ENCODE measurements at places on chromosomes 13 and 19.

- DNase-seq: no peak
Observed at GRCh38 chr13:57640607-57641006, 9.1 kb downstream of the PCDH17 start.

DNA sequence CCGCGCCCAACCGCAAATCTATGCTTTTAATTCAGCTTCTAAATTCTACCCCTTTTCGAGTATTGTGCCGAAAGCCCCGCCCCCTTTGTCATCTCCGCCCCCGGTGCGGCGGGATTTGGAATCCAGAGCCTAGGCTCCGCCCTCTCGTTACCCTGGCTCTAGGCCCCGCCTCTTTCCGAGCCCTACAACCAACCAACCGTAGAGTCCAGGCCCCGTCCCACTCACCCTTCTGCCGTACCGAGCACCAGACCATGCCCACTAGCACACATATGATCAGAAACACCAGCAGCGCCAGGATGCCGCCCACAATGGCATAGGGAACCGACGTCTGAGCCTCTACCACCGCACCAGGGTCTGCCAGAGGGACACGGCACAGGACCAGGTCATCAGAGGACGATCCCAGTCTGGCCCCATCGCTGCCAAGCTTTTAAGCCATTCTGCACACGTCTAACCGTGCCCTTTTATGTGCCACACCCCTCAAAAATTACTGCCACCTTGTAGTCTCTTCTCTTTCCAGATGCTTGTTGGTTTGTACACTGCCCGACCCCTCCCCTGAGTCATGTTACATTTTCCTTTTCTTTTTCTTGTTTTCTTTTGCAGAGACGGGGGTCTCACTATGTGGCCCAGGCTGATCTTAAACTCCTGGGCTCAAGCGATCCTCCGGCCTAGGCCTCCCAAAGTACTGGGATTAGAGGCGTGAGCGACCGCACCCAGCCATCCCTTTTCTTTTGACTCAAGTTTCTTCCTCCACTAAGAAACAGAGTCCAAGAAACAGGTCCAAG is 4.7 kb upstream of the ZNF428 start:
- DNase-seq: no peak

GRCh38 chr19:52369559-52370340 is at the start of gene ZNF880:
Gene ZNF880, plus strand, starts transcription at chr19:52369923. Its CDS starts 43 bp downstream, at chr19:52369966.
- peak; percentile 92 for DNase-seq

GRCh38 chr13:110224519-110224918 is 82.4 kb downstream of the COL4A1 start:
- DNase-seq: no peak

DNA sequence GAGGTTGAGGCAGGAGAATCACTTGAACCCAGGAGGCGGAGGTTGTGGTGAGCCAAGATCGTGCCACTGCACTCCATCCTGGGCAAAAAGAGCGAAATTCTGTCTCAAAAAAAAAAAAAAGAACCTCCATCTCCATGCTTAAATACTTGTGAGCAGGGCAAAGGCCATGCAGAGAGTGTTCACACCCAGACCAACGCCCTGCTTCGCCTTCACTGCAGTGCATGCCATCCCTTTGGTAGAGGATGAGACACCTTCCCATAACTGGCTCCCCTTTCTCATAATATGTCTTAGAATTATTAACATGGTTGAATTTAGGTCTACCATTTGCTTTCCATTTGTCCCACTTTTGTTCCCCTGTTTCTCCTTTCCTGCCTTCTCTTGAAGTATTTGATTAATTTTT is 15.4 kb downstream of the BBC3 start:
- DNase-seq: no peak

- peak; percentile 58 for DNase-seq
Observed at GRCh38 chr19:7658219-7658686, 10.6 kb upstream of the RETN start.

GRCh38 chr19:58154287-58154678 is 3.7 kb upstream of the ZNF329 start:
- no peak for DNase-seq

DNA sequence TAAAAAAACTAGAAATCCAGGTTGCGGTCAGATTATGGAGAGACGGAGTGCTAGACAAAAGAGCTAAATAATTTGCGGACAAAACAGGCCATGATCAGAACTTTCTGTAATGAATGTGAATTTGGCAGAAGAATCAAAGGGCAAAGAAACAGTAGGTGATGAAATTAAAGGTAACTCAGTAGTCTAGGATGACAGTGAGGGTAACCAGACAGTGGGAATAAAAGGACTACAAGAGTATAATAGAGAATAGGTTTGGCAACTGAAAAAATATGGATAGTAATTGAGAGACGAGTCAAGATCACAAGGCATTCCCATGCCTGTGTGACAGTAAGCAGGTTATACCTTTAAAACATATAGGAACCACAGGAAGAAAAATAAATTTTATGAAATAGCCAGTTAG is 35.9 kb downstream of the CAB39L start:
- no peak for DNase-seq

- no peak for DNase-seq
Observed at GRCh38 chr19:5271145-5271544, 69.5 kb downstream of the PTPRS start.

DNA sequence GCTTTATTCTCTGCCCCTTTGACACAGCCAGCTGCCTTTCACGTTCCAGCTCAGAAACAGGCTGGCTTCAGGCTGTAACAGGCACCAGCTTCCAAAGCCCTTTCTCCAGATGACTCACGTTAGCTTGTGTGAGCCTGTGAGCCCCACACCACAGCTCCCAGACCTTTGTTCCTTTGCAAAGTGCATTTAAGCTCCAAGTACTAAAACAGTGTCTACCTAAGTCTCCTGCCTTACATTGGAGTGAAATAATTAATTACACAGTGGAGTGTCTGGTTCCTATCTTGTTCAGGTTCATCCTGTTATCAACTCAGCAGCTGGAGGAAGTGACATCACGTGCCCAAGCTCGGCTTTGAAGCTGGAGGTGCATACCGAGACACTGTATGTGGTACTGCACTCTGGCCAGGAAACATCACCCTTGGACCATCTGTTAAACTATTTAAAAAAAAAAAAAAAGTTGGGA is 475.8 kb downstream of the FOXO1 start:
- DNase-seq: peak; percentile 68

DNA sequence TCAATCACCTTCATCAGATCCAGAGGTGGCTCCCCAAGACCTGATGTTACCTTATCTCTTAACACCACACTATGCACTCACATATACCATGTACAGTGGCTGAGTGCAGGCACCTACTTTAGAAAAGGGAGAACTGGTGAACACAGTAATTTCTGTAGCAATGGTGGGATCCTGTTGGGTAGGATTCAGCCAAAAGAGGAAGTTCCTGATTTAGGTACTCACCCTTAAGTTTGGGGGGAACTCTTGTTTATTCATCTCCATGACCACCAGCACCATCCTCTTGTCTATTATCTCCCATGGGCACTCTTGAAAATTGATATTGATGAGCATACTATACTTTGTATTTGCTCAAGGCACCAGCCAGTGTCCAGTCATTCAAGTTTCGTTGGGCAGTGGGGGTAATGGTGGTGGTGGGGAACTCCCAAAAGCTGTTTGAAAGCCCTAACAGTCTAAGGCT is 324.4 kb downstream of the LMO7 start:
- no peak for DNase-seq

DNA sequence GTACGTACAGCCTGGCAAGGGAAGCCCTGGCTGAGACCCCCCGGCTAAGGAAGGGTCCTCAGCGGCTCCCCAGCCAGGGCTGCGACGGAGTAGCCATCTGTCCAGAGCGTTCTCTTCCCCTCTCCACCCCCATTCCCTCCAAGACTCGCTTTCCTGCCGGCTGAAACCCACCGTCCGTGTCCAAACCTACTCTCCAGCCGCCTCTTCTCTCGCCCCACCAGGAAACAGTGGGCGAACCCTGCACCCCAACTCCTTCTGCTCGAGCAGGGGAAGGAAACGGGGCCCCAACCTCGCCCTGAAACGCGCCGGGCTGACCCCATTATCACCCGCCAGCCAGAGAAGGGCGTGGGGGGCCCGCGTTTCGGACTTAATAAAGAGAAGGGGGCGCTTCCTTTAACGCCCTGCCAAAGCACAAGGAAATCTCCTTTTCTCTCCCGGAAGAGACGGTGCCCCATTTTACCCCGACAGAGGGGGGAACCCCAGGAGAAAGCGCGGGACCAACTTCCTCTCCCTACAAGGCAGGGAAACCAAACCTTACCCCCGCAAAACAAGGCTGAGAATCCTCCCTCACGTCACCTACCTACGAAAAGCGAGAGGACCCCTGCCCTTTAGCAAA is 2.5 kb downstream of the ZC3H4 start:
- peak; percentile 54 for DNase-seq

- DNase-seq: no peak
Observed at GRCh38 chr19:53787266-53787665, 36.8 kb downstream of the NLRP12 start.

DNA sequence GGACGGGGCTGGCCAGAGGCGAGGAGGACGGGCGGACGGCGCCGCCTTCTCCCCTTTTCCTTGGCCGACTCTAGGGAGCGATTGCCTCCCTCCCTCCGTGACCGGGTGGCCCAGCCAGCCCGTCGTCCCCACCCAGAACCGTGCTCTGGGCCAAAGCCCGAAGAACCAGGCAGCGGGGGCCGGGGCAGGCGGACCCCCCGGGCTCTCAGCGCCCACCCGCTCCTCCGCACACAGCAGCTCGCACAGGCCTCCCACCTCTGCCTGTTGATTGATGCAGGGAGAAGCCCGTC is 9.3 kb upstream of the MARCHF2 start:
- no peak for DNase-seq

DNA sequence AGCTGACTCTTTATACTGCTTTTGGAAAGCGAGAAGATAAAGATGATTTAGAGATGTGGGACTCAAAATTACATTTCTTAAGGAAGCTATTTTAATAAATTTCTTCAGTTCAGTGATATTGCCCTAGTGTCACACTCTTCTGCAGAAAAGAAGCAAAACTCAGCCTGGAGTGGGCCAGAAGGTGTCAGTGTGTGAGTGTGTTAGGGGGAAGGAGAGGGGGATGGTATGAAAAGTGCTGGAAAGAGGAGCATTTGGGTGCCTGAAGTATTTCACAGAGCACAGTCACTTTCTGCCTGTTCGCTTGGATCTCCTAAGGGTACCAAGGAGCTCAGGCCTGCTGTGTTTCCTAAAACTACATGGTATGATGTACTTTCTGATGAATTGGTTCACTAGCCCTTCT is 84.5 kb upstream of the FRY start:
- no peak for DNase-seq

GRCh38 chr19:42468273-42468796 is 25.6 kb upstream of the CXCL17 start:
- DNase-seq: no peak

- no peak for DNase-seq
Observed at GRCh38 chr19:30733826-30734550, 361.8 kb downstream of the ZNF536 start.

- DNase-seq: peak; percentile 85
Observed at GRCh38 chr19:48637948-48638830, 1.0 kb upstream of the DBP start.

DNA sequence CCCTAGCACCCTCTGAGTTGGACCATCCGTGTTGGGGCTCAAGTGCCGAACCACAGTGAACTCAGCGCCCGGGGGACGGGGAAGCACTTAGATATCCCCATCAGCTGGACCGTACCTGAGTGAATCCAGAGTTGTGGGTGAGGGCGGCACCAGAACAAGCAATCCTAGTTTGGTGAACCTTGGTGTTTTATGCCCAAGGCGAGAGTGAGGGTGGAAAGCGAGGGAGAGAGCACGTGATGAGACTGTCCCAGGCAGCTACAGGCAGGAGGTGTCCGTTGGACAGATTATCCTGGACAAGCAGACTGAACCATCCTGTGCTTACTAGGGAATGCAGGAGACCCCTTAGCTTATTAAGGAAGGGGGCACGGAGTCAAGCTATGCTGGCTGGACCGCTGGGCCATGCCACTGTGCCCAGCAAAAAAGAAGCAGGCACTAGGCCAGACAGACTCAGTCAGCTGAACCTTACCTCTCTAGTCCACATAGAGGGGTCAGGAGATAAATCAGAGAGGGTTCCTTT is 596 bp downstream of the GET3 start:
- DNase-seq: no peak

DNA sequence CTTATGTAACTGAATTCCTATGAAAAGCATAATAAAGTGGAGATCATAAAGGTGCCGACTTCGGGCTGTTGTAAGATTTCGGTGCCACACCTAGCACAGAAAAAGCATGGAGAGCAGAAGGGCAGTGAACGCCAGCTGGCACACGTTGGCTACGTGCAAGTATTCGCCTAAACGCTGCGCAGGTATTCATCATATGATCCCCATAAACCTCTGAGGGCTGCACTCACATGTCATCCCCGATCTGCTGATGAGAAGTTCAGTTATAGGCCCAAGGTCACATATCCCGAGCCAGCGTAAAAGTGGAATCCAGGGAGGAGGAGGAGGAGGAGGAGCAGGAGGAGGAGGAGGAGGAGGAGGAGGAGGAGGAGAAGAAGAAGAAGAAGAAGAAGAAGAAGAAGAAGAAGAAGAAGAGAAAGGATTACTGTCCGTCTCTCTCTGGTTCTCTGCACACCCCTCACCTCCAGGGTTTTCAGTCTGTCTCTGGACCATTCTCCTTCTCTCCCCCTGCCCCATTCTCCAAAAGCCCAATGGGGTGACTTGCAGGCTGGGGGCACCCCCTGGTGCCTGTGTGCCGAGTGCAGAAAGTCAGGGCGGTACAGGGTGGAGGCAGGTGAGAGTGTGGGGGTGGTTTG is 18.6 kb upstream of the CYP2S1 start:
- no peak for DNase-seq
